ENCODE measurements at places on chromosomes 11 and 22.
A peak's percentile ranks its signal among the peaks of the same experiment; 100 is the strongest.

DNA sequence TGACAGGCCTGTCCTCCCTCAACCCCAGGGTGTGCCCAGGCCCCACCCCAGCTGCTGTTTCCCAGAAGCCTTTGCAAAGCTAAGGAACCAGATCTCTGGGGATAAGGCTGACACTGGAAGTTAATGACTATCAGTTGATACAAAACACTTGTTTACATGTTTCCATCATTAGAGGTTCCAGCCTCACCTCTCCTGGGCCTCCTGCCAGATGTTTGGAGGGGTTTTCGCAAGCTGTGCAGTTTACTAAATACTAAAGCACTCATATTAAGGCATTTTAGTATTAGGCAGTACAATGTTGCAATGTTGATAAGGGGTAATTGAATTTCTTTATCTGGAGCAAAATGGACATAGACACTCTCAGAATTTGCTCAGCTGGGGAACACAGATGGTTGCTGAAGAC is 218.7 kb downstream of the INSC start:
- no peak for DNase-seq

DNA sequence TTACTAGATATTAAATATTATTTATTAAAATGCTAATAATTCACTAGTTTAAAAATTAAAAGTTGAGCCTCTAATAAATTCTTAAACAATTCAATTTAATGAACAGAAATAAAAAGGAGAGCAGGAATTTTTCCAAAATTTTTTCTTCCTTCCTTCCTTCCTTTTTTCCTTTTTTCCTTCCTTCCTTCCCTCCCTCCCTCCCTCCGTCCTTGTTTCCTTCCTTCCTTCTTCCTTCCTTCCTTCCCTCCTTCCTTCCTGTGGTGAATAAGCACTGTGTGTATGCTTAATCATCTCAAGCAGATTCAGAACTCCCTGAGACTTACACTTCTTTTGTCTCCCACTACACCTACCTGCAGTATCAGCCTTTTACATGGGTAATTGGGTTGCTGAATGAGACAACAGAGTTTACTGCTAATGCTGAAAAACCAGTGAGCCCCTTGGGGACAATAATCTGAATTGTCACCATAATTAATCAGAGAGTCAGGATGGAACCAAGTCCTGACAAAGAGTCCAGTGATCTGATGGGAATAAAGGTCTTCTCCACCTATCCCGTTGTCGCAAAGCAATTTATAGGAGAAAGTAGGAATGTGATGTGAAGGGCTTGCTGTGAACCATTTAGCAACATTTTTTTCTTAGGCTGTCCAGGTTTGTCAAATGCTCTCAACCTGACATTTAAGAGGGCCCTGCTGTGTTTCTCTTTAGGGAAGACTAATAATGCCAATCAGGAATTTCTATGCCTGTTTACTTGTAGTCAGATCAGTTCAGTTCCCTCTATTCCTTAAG is 58.1 kb upstream of the CEP295 start:
- no peak for DNase-seq

DNA sequence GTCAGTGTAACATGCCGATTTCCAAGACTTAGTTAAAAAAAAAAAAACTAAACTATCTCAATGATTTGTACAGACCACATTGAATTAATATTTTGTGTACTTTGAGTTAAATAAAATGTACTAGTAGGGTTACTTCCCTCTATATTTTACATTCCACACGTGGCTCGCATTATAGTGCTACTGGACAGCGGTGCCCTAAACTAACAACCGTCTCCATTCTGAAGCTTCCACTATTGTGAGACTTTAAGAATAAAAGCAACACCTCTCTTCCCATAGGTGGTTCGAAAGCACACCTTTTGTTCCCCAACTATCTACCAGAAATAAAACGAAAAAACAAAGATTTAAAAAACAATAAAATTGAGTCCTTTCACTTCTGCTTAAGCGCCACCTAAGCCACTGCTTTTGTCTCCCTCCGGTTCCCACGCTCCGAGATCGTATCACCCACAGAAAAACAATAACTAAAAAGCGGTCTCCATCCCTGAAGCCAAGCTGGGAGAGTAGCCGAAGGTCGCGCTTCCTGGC is 380 bp upstream of the TTC17 start:
- no peak for DNase-seq

DNA sequence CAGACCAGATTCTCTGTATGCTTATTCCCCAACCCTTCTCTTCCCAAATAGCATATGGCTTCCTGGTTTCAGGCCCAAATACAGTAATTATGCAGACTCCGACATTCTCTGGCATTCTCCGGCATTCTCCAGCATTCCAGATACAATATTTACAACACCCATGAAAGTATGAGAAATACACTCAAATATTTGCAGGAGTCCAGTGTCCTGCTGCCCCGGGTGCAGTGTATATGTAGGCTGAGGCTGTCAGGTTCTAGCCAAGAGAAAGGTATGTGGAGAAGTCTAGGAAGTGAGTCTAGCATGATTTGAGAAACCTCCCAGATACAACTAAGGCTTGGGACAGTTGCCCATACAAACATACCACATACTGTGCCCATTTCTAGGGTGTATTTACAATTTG is 160.7 kb downstream of the SOX6 start:
- no peak for DNase-seq

- DNase-seq: no peak
Observed at GRCh38 chr11:129643031-129643721, 172.5 kb upstream of the TMEM45B start.

GRCh38 chr11:22668005-22668796 is 1.8 kb downstream of the GAS2 start:
- DNase-seq: no peak

DNA sequence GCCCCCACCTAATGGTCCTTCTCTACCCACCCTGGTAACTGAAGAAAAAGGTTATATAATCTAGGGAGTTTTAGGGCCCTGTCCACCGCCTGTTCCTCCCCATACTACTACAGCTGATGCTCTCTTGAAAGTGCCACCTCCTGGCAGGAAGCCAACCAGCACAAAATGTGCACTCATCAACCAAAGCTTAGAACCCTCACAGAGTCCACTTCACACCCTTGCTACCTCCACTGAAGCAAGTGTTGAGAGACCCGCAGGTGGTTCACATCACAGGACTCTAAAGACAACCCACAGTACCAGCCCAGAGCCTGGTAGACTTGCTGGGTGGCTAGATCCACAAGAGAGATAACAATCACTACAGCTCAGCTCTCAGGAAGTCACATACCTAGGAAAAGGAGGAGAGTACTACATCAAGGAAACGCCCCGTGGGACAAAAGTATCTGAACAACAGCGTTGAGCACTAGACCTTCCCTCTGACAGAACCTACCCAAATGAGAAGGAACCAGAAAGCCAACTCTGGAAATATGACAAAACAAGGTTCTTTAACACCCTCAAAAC is 17.5 kb upstream of the OR10W1 start:
- DNase-seq: no peak

- DNase-seq: no peak
Observed at GRCh38 chr11:65907878-65908277, 7.7 kb upstream of the FOSL1 start.

DNA sequence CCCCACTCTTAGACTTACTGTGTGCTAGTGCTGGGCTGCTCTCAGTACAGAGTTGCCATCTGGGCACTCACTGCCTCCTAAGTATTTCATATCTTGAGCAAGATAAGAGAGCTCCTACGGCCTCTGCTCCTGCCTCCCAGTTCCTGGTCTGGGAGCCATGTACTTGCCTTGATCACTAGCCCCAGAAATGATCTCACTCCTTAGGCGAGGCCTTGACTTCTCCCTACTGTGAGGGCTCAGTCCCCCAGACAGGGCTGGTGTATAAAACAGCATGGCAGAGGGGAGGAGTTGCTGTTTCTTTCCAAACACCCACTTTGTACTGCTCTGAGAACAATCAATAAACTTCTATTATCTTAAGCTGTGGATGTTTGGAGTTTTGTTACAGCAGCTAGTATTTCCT is 47.4 kb upstream of the TP53I11 start:
- DNase-seq: no peak

- DNase-seq: no peak
Observed at GRCh38 chr11:126384449-126385070, 29.1 kb downstream of the ST3GAL4 start.

- no peak for DNase-seq
Observed at GRCh38 chr11:102155676-102156075, 45.4 kb downstream of the YAP1 start.

DNA sequence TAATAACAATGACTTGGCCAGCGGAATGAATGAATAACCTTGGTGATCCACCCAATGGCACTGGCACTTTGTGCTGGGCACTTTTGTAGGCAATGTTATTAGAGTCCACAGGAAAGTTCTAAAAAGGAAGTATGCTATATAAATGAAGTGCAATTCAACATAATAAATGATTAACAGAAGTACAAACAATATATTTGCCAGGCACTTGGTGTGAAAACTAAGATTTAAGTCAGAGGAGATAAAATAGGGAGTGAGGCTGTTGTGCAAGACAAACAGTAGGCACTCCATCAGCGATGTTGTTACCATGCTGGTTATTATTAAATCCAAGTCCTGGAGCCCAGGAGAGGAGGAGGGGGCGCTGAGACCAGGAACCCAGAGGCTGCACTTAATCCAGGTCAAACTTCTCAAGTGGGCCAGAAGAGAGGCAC is 173.8 kb downstream of the LARGE1 start:
- no peak for DNase-seq

- peak; percentile 64 for DNase-seq
Observed at GRCh38 chr22:20424932-20425565, 12.6 kb downstream of the SCARF2 start.

- DNase-seq: no peak
Observed at GRCh38 chr11:122141725-122142124, 25.7 kb upstream of the BLID start.

DNA sequence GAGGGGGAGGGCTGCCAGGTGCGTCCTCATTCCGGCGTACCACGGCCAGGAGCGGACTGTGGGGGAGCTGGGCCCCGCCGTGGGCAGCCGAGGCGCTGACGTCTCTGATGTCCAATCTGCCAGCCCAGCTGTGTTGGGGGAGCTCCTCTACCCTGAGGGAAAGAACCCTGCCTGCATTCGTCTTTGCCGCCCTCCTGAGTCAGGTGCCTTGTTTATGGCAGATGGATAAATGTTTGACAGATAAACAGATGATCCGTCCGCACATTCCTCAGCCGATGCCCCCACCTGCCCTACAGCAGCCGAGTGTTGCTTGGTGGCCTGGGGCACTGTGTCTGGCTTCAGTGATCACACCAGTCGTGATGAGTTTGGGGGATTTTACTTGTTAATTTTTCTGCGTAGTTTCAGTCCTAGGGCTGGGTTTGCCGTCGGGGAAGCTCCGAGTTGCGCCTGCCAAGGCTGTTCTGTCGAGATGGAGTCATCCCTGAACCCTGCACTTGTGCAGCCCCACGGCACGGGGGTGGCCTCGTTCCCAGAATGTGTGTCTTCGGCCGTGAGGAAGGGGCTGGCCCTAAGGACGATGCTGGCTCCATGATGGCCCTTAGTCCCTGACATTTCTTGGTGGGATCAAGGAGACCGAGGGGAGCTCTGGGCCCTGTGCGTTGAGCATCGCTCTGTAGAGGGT is 1083.9 kb downstream of the BRD1 start:
- DNase-seq: no peak

Data from anterior cingulate cortex (tissue), 58 donors.